ENCODE measurements at places on chromosomes 3 and 15.

- DNase-seq, result peak; percentile 99
Measured at GRCh38 chr3:50272911-50273688, 4.2 kb downstream of the SEMA3B start.

DNA sequence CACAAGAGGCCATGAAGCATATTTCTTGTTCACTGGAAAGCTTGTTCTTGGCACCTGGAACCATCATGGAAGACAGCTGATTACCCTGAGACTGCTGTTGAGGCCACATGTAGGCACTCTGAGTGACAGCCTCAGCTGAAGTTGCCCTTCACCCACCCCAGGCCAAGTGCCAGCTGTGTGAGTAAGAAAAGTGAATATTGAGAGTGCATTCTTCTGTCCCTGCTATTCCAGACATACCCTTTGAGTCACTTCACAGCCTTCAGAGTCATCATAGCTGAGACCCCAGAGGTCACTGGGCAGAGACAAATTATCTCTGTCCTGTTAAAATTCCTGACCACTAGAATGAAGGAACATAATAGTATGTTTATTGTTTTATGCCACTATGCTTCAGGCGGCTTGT, 79.6 kb downstream of the NFKBIZ start:
- DNase-seq, result no peak

GRCh38 chr15:48367483-48367882, 36.3 kb downstream of the DUT start:
- no peak for DNase-seq

DNA sequence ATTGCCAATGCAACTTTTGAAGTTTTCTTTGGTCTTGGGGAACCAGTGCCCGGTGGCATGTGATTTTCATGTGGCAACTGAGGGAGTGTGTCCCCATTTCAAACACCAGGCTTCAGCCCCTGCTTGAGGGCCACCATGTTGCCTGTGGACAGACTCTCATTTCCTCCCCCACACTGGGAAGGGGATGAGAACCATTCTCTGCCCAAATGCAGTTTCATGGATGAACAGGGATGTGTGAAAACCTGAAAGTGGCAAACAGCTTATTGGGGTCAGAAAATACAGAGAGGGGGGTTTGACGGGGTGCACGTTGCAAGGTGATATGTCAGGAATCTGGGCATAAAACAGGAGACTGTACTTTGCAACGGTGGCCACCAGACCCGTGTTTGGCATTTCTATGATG, 6.3 kb downstream of the FAM107A start:
- no peak for DNase-seq

DNA sequence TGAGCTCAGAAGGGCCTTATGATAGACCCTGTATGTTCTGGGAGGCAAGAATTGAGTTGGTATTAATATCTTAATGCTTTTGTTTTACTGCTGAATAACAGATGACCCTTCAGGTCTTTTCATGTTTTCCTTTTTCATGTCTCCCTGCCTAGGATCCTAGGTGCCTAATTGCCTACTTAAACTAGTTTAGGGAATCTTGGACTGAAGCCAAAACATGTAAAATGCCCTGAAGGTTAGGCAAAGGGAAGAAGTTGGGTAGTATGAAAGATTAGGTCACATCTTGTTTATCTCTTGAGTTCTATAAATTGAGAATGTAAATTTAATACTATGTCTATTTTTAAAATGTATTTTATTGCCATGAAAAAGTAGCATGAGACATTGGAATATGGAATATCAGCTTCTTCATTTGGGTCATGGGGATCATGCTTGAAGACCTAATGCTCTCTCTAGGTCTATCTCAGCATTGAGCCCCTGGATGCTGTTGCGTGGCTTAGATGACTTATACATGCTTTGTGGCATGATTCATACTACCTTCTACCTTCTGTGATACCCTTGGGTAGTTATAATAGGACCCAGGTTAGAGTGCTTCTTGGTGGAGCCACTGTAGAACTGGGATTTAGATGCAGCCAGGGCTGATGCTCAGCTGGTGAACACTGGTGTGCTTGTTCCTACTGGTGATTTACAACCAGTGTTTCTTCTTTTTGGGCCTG, 26.4 kb downstream of the RBM6 start:
- peak; percentile 19 for DNase-seq

DNA sequence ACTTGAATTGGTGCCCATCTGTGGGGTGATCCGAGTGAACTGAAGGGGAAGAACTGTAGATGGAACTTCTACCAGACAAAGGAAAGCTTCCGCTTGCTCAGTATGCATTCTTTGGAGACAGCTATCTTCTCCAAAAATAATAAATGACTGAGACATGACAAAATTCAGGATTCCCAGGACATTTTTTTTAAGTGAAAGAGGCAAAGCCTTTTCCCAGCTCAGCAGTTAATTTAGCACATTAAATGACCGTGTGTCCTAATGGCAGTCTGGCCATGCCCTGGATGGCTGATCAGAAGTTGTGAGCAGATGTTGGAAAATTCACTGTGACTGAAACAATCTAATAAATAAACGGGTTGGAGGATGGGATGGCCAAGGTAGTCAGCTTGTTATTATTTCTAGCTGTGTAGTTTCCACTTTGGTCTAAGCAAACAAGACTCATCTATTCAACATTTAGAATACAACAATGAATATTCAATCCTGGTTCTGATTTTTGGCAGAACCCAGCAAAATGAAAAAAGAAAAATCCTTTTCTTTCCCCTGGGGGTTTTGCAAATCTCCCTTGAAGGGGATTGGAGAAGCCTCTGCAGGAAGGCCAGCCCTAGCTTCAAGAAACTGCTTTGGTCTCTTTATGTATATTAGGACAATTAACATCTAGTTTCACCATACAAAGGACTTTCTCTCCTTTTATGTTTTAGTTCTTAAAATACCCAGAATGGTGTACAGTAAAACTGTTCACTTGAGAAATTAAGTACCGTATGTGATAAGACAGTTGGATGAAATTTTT, 540.9 kb upstream of the MDFIC2 start:
- DNase-seq, result no peak

Measured in H7 (cell line).